SJSA1 (cell line): ENCODE measurements at places on chromosomes 1 and 21. TPM values are rescaled to one million over a fixed set of nuclear protein-coding genes. Genes with fewer than 3 reads are reported as not detected.

- DNase-seq: no peak
These were observed 288.5 kb upstream of the POU3F1 start for GRCh38 chr1:38334930-38335592.

DNA sequence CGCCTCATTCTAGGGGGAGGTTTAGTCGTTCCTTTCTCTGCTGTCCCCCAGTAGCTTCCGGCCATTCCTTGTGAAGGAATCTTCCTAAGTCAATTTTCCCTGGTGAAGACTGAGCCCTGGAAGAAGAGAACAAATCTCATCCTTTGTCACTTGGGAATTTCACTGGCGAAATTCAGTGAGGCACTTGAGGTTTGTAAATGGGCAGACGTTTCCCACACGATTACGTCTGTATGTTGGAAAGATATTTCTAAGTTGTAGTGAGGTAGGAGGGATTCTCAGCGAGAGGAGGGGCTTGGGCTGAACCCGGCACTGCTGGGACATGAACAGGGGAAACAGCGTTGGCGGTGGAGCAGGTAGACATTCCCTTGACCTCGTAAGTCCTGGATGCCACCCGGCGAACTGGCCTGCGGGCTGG, 47.2 kb downstream of the GALNT2 start:
- DNase-seq: no peak

DNA sequence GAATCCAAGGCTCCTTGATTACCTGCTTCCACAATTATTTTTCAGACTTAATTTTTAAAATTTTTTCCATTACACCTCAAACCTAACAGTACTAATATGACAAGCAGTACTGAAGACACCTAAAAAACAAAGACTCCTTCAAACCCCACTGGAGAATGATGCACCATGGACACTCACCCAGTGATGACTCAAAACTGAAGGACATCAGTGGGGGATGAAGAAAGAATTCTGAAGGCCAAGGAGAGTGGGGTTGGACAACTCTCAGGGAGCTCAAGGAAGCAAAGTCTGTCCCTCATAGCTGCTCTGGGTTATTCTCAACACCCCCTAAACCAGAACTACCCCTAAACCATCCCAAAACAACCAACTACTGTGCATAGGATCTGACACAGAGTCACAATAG, 2.4 kb upstream of the ARHGAP29 start:
- no peak for DNase-seq

DNA sequence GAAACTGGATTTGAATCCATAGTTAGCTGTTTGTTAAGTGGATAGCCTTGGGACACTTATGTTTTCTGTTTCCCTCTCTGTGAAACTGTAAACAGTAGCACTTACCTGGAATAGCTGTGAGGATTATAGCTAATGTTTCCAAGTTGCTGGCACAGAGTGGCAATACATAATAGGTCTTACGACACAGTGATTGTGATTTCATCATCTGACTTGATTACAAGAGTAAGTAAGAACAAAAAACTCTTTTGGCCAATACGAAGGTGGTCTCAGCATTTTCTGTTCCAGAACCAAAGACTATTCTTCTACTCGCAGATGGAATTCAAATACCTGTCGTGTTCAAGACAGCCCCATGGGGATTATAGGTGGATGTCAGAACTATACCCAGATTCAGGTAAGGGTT, 2.1 kb downstream of the C8B start:
- no peak for DNase-seq

DNA sequence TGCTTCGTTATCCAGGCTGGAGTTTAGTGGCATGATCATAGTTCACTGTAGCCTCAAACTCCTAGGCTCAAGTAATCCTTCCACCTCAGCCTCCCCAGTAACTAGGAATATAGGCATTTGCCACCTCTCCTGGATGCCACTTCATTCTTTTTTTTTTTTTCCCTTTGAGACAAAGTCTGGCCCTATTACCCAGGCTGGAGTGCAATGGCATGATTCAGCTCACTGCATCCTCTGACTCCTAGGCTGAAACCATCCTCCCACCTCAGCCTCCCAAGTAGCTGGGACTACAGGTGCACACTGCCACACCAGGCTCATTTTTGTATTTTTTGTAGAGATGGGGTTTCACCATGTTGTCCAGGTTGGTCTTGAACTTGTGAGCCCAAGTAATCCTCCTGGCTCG, 19.3 kb downstream of the OSBPL9 start:
- no peak for DNase-seq

- no peak for DNase-seq
These were observed 416.8 kb upstream of the NCAM2 start for GRCh38 chr21:20581361-20581760.

ATAD3A gene
- total RNA-seq: 32.7 and 51.6 TPM in 2 replicates

NR0B2 gene
- not detected in 2 replicates for total RNA-seq

GRCh38 chr1:3955196-3955772, 55.2 kb upstream of the C1orf174 start:
- no peak for DNase-seq

DNA sequence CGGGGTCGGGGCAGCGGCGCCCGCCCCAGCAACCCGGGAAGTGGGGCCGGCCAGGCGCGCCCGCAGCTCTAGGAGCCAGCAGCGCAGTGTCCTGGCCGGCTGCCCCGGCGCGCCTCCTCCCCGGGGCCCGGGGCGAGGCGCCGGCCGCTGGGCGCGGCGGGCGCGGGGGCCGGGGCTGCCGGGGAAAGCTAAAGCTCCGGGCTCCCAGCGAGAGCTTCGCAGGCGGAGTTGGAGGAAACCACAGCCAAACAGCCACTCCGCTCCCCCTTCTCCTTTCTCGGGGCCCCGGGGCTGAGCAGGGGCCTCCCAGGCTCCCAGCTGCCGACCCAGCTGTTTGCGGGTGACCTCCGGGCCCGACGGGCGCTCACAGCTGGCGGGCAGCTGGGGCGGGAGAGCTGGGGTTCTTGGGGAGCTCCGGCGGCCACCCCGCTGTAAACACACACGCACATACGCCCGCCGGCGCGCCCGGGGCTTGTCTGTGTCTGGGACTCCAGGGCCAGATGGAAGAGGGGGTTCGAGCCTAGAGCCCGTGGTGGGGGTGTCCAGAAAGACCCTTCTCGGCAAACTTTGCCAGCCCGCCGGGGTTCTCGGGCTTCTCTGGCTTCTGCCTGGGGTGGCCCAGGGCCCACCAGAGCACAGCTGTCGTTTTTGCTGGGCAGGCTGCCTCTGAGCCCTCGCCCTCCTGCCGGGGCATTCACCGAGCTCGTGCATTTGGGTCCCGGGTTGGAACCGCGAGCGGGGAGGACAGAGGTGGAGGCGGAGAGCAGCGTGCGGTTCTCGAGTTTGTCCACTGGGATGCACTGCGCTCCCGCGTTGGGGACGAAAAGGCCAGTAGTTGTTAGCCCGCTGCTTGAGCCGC, 1.5 kb downstream of the AJAP1 start:
- DNase-seq: no peak

DNA sequence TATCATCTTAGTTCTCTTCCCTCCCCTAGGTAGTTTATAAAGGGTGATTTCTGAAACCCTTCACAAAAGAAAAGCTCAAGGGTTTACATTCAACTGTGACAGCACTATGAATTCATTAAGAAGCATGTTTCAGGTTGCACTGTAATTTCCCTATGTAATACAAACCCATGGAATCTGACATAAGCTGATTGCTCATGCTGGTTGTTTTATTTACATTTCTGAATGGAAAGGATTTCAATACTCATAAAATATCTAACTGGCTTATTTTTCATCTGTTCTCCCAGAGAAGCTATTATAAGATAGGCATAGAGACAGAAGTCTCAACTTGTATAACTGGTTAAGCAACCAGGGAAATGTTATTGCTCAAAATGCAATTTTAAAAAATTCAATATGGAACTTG, 20.5 kb downstream of the WNT2B start:
- DNase-seq: no peak

TNNT2 gene
- total RNA-seq: not detected in 2 replicates

DNA sequence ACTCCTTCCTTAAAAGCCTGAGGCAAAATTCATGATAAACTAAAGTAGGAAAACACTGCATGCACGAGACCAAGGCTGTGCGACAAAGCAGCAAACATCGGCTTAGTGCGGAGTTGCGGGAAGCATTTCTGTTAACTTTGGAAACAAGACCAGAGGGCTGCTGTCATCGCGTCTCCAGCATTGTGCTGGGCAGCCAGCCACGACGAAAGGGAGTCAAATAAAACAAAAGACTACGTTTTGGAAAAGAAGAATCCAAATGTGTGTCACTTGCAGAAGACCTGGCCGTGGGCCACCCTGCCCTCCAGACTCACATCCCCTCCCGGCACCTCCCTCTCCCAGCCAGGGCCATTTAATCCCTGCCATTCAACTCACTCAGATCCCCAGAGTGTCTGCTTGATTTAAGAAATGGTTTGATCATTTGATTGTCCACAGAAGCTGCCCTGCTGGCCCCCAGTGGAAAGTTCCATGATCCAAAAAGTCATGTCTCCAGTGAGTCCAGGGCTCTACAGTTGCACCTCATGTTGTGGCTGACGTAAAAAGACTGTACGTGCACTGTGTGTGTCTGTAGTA, 2.4 kb upstream of the KRTAP10-11 start:
- DNase-seq: no peak

DNA sequence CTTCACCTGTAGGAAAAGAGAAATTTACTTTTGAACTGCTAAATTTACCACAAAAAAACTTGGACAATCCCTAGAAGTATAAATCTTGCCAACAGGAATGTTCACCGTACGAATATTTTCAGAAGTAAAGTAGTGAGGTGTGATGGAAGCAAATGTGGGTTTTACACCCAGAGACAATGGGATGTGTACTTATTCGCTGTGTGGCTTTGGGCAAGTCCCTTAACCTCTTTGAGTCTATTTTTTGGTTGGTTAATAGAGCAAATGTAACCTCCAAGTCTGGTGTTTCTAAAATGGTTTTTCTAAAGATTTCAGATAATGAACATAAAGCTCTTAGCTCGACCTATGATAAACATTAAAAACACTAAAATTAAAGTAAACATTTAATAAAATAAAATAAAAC, 51.2 kb downstream of the TPR start:
- no peak for DNase-seq

DNA sequence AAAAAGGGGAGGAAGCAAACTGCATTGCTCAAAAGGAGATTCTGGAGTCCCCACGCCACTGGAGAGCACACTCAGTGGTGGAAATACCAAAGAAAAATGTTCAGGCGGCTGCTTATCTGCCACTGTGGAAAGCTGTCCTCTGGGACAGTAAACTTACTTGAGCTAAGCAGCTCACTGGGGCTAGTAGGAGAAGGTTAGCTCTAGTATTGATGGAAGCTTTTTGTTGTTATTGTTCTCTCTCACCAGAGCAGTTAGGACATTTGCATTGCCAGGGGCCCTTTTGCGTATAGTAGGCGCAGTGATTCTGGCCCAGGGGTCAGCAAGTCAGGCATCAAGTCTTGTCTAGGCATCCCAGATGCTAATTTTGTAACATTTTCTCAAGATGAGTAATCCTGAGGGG, 15.6 kb downstream of the BACE2 start:
- no peak for DNase-seq

DNA sequence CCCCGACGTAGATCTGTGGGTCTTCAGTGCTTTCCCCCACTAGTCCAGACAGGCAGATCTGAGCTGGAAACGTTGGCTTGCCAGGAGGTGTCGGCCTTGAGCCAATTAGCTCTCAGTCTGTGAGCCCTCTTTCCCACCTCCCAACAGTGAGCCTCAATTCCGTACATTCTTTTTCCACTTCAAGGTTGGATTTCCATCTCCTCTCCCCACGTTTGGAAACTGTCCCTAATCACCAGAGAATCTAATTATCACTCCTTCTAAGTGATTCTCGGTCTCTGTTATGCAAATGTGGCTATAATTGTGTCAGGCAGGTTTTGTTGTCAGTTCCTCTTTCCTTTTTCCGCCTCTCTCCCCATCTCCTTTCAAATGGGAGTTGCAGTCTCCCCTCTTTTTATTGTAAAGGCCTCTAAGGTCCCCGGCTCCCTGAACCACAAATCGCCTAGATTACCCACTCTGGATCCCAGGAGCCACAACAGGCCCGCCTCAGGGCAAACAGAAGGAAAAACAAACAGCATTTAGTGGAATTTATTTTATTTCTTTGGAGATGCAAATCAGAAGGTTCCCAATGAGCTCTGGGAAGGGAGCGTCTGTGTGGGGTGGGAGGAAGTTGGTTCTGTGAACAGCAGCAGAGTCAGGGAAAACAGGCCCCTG, 29.4 kb upstream of the LRRN2 start:
- no peak for DNase-seq

- no peak for DNase-seq
These were observed 688.9 kb downstream of the USP25 start for GRCh38 chr21:16418642-16419041.

PDIK1L gene
- total RNA-seq: 5.3 and 9.1 TPM in 2 replicates

ABCG1 gene
- total RNA-seq: 4.5 and 11.5 TPM in 2 replicates

GRCh38 chr1:21262293-21263051, 27.8 kb downstream of the ECE1 start:
- DNase-seq: peak; percentile 82

CELA3B gene
- not detected in 2 replicates for total RNA-seq

NEK2 gene
- total RNA-seq: 61.4 and 75.1 TPM in 2 replicates

DNA sequence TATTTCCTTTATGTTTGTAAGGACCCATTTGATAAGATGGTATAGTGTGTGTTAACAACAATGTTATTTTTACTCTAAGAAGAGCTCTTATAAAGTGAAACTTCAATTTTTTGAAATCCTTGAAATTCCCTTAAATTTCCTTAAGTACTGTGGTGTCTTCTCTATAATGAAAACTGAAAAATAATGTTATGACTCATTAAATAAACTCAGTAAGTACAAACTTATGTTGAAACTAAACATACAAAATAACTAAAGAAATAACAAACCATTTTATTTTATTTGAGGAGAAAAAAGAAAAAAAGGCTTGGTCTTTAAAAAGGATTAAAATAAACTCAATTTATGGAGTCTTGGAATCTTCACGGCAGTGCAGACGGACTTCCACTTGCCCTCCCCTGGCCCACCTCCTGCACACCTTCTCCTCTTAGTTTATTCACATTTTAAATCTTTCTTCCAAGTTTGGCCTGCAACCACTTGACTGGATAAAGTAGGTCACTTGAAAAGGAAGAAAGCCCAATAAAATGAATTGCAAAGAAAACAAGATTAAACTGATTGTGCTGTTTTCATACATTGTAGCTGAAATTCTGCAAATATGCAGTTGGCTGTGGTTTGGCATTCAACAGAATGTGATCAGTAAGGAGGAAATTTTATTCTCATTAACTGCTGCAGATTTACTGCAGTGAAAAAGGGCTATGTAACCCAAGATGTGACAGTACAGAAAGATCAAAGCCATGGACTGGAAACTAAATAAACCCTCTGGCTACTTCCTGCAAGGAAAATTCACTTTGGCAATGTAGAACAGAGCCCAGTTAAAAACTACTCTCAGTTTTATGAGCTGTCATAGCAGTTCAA, 48.5 kb upstream of the SCYL3 start:
- DNase-seq: no peak

GRCh38 chr1:150162582-150162861, 12.8 kb downstream of the PLEKHO1 start:
- DNase-seq: peak; percentile 27
